ENCODE measurements at places on chromosomes 3 and 15.

- no peak for DNase-seq
Measured at GRCh38 chr3:42608581-42608980, 8.1 kb downstream of the NKTR start.

DNA sequence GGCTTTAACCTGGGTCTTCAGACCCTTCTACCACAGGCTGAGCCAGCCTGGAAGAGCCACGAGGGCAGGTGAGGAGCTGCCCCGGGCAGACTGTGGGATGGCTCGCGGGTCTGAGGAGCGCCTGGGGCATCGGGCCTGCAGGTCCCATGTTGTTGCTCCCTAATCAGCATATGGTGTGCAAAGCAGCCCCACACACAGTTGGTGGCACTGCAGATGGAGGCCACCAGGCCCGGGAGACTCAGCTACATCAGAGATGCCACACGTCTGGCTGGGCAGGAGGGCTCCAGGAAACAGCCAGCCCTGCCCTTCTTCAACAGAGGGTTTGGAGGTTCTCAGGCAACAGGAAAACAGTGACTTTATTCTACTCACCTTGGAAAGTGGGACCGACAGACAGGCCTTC lies 63.9 kb downstream of the XXYLT1 start:
- DNase-seq = no peak

- no peak for DNase-seq
Measured at GRCh38 chr3:55854494-55854893, 367.4 kb upstream of the WNT5A start.

- DNase-seq = no peak
Measured at GRCh38 chr3:14425581-14426304, 23.3 kb downstream of the SLC6A6 start.

GRCh38 chr15:62068071-62068809 lies 1.5 kb downstream of the C2CD4A start:
- no peak for DNase-seq

- DNase-seq = no peak
Measured at GRCh38 chr3:10534066-10534465, 28.7 kb upstream of the ATP2B2 start.

- DNase-seq = no peak
Measured at GRCh38 chr3:134647902-134648760, 2.7 kb downstream of the KY start.

GRCh38 chr15:58758141-58758540 lies 8.6 kb upstream of the ADAM10 start:
- no peak for DNase-seq

- DNase-seq = no peak
Measured at GRCh38 chr3:126109880-126110235, 25.9 kb upstream of the SLC41A3 start.

GRCh38 chr3:149089395-149089794 lies 3.1 kb upstream of the HLTF start:
- DNase-seq = no peak

GRCh38 chr3:106610362-106610959 lies 741.6 kb upstream of the CBLB start:
- no peak for DNase-seq

DNA sequence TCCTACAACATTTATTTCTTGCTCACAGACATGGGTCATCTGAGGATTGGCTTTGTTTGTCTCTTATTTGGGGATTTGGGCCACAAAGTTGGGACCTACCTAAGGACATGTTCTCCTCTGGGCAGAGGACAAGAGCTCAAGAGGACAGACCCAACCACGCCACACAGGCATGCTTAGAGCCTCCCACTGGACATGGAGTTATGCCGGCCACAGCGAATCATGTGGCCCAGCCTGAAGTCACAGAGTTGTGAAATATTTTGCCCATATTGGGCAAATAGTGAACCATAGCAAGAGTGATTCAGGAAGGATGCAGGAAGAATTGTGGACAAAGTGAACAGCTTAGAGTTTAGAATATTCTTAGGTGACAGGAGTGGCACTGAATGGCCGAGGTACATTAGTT lies 9.9 kb downstream of the TRAK1 start:
- no peak for DNase-seq

GRCh38 chr15:70907784-70908471 lies 15.3 kb downstream of the LRRC49 start:
- no peak for DNase-seq

DNA sequence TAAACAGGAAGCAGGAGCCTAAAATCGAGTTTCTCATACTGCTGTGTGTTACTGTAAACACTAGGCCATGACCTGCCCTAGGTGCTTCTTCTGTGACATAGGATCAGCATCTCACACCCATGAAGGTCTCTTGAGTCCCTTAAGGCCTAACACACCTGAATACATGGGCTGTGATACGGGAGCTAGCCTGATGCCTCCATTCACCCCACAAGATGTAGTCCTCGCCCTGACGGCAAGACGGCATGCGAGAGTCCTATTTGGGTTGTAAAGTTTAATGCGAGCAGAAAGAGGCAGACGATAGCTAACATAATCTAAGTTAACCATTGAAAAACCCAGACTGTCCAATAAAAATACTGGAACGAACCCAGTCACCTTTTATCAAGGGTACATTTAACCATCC lies 241.1 kb upstream of the ICE2 start:
- DNase-seq = no peak

- no peak for DNase-seq
Measured at GRCh38 chr15:47769166-47769565, 51.9 kb downstream of the SEMA6D start.

- DNase-seq = no peak
Measured at GRCh38 chr3:160886421-160886820, 130.4 kb downstream of the PPM1L start.

DNA sequence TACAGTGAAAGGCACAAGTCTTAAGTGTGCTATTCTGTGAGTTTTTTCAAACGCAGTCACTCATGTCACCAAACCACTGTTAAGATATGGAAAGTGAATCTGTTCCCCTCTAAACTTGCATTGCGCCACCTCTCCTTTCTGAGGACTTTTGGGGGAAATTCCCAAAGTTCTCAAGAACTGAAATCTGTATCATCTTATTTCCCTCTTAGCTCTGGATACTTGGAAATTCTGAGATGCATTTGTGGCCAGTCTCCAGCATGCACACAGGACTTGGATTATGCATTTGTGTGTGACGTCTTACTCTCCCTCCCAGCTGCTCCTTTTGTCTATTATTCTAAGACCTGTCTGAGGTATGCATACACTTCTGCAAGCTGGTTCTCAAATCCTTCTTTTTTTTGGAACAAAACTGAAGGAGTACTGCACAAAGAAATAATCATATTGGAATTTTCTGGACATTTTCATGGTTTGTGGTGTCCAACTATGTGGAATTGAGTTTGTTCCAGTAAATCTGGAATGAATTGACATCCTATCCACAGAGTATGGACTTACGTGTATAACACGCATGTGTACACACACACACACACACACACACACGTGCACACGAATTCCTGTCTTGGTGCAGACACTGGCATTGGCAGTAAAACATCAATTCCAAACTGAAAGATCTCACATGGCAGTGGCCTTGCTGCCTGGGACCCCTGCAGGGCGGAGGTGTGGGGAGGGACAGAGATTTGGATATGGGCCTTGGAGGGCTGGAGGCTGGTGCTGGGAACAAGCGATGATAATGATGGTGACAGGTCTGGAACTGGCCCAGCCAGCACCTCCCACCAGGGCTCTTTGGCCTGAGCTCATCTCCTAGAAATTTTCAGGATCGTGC lies 8.2 kb upstream of the LCTL start:
- DNase-seq = no peak

DNA sequence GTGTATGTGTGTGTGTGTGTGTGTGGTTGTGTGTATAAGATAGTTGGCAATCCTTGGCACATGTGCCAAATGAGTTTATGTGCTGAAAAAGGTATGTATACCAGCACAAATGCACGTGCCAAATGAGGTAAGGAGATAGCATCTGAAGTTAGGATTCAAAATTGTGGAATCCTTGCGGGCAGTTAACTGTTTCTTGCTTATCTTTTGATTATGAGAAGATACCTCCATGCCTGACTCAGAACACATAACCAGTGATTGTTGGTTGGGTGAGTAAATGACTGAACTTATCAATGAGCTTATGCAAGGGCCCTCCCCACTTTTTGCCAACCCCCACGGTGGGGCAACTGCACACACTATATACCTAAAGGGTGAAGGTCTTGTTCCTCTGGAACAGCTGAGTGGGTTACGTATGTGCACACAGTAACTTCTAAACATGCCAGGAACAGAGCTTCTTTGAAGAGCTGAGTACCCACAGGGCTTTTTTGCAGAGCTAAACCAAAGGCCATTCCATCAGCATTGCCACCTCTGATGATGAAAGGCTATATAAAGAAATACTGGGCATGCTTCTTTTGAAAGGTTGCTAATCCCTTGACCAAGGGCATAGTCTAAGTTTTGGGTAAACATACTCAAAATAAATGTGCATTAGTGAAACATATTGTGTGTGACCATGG lies 60.1 kb downstream of the MEIS2 start:
- DNase-seq = no peak

- DNase-seq = no peak
Measured at GRCh38 chr3:178195824-178196223, 340.4 kb upstream of the KCNMB2 start.

GRCh38 chr3:151093905-151094304 lies 8.4 kb downstream of the MED12L start:
- no peak for DNase-seq

- no peak for DNase-seq
Measured at GRCh38 chr3:149663966-149664365, 6.1 kb upstream of the WWTR1 start.

DNA sequence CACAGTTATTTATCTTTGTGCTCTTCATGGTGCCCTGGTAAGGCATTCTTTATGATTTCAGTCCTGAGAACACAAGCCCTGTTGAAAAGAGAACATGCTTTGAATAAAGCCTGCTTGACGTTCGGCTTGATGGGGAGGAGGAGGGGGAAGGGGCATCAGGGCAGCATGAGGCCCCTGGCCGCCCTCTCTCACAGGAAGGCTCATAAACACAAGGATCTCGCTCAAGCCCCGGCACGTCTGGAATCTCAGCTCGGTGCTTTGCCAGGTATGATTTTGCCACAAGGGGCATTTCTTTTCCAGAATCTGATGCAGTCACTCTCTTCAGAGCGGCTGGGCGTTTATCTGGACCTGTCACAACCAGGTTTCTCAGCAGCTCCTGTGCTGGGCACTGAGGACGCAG lies 129.4 kb downstream of the DNAJB8 start:
- DNase-seq = no peak

Measured in stimulated activated CD8-positive, alpha-beta memory T cell treated with anti-CD3 and anti-CD28 coated beads, Interleukin-15, amount 100 ng/mL, for 24 hours (primary cell).